ENCODE measurements at places on chromosomes 2 and 18.

DNA sequence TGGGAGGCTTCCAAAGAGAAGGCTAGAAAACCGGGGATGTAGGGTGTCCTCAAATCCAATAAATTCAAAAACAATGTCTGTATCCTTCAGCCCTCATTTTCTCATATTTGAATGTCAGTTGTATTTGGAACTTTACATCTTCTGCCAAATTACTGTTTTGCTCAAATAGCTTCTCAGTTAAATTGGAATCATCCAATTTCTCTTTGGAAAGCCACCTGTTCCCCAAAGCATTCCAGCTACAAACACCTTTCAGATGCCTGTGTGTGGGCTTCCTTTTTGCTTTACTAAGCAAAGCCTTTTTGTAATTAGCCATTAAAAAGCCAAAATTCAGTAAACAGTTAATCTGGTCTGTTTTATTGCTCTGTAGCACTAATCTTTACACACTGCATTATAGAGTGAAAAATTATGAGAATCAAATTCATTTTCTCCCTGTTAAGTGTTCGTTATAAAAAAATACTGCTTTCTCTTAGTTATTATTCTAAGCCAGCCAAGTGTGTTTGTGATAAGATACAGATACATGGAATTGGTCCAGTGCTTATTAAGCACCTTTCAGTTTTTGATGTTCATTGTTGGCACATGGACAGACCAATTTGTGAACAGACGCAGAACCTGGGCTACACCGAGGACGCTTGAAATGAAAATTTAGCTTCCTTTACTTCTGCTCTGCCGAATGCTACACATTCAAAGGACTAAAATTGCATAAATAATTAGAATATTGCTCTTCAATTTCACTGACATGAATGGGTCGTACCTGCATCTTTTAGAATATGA lies 151.6 kb downstream of the RTN4 start:
- DNase-seq = no peak

- no peak for DNase-seq
These were observed 228.3 kb upstream of the SIX3 start for GRCh38 chr2:44713170-44713569.

DNA sequence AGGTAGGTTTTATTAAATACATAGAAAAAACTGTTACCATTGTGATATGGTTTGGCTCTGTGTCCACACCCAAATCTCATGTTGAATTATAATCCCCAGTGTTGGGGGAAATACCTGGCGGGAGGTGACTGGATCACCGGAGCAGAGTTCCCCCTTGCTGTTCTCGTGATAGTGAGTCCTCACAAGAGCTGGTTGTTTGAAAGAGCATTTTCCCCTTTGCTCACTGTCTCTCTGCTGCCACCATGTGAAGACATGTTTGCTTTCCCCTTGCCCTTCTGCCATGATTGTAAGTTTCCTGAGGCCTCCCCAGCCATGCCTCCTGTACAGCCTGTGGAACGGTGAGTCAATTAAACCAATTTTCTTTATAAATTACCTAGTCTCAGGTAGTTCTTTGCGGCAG lies 352.7 kb upstream of the SLC39A10 start:
- no peak for DNase-seq

GRCh38 chr2:23850564-23851256 lies 76.2 kb downstream of the ATAD2B start:
- no peak for DNase-seq

- DNase-seq = no peak
These were observed 801 bp downstream of the OSR1 start for GRCh38 chr2:19357402-19358241.

DNA sequence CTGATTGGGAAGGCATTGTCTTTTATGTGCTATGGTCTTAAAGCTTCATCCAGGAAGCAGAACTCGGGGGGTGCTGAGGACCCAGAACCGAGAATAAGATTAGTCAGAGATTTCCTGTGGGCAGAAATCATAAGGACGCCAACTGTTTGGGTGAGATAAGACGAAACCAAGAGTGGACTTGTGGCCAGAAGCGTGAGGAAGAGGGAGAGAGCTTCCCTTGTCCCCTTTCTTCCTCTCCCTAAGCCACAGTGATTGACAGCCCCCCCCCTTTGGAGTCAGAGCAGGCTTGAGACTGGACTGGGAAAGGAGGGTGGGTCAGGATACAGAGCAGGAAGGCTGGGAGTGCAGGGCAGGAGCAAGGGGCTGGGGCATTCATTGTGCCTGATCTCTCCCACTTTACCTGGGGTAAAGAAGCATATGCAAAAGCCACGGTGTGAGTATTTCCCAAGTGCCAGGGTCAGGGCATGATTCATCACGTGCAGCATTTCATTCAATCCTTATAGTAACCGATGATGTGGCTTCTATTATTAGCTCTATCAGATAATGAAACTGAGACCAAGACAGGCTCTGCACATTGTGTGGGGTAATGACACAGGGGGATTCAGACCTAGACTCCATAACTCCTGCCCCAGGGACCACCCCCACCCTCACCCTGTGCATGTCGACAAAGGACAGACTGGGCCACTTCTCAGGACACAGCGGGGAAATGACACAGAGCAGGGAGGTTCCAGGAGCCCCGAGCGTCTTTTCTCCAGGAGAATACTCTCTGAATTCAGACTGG lies 3.0 kb upstream of the IL1RN start:
- DNase-seq = no peak

DNA sequence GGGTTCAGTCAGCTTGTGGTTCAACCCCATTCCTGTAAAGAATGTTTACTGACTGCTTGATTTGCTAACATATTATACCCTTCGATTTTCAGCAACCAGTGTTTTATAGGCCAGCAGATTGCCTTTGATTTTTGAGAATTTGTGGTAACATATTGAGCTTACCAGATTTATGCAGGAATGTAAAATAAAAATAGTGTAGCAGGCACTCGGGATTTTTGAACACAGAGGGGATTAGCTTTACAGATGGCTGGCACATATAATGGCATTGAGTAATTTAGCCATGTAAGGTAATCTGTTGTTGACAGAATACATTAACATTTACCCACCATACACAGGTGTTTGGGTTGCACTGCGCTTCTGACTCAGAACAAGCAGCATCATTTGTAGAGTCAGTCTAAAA lies 354.0 kb downstream of the LRRTM1 start:
- no peak for DNase-seq

GRCh38 chr18:21762181-21762772 lies 21.7 kb downstream of the MIB1 start:
- no peak for DNase-seq

DNA sequence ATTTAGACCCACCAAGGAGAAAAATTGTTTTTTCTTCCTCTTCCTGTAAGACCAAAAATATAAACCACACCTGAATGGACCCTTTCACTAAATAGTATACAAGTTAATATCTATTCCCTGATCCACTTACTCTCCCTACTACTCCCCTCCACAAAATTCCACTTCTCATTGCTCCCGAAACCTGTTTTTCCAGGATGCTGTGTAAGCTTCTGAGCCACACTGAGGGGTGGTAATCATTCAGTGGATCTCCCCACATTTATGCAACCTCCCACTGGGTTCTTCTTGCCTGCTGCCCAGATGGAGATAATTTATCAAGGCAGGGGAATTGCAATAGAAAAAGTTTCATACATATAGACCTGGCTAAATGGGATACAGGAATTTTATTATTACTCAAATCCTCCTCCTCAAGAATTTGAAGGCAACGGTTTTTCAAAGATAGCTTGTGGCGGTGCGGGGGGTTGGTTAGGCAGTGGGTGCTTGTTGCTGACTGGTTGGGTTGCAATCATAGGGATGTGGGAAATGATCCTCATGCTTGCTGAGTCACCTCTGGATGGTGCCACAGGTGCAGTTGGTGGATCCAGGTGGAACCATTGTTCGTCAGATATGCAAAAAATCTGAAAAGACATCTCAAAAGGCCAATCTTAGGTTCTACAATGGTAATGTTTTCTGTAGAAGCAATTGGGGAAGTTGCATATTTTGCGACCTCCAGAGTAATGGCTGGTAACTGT lies 970.3 kb downstream of the CNTNAP5 start:
- no peak for DNase-seq

Measured in activated CD8-positive, alpha-beta memory T cell treated with anti-CD3 and anti-CD28 coated beads for 4 hours (primary cell).